Stimulated activated CD8-positive, alpha-beta memory T cell treated with anti-CD3 and anti-CD28 coated beads, Interleukin-15, amount 100 ng/mL, for 1 hour (primary cell): ENCODE measurements at places on chromosomes 3 and 15.

GRCh38 chr3:58038675-58039292, 30.6 kb downstream of the FLNB start:
- DNase-seq = no peak

GRCh38 chr3:46358466-46358865, 4.6 kb downstream of the CCR2 start:
- DNase-seq = no peak

DNA sequence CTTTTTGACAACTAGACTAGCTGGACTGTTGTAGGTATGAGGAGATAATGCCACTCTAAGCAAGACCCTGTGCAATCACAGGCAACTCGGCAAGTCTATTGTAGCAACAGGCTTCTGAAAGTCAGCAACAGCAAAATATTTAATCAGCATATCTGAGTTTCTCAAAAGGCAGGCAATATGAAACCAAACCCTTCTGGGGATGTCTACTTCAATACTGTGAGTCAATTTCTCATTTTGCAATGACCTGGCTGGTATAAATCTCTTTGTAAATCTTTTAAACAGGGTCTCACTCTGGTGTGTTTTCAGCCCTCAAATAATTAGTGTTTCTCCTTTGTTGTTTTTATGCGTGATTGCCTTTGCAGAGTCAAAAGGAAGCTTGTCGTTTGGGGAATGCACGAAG, 1044.5 kb downstream of the NTRK3 start:
- no peak for DNase-seq

- no peak for DNase-seq
Measured at GRCh38 chr3:196145468-196146262, 63.8 kb upstream of the TFRC start.

- no peak for DNase-seq
Measured at GRCh38 chr15:39596358-39597051, 15.6 kb downstream of the THBS1 start.

- no peak for DNase-seq
Measured at GRCh38 chr3:141632779-141633374, 105.2 kb upstream of the RNF7 start.

DNA sequence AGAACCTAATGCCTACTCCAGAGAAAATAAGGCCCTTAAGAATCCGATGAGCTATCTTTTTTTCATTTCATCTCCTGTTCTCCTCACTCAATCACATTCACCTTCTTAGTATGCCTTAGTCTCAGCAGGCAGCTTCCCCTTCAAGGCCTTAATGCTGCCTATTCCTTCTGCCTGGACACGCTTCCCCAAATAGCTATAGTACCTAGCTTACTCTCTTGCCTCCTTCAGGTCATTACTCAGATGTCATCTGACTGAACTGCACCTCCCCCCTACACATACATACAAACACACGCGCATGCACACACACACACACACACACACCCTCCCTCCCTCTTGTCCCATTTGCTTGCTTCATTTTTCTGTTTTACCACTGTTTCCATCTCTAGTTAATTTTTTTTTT, 191.5 kb upstream of the MLF1 start:
- DNase-seq = no peak

DNA sequence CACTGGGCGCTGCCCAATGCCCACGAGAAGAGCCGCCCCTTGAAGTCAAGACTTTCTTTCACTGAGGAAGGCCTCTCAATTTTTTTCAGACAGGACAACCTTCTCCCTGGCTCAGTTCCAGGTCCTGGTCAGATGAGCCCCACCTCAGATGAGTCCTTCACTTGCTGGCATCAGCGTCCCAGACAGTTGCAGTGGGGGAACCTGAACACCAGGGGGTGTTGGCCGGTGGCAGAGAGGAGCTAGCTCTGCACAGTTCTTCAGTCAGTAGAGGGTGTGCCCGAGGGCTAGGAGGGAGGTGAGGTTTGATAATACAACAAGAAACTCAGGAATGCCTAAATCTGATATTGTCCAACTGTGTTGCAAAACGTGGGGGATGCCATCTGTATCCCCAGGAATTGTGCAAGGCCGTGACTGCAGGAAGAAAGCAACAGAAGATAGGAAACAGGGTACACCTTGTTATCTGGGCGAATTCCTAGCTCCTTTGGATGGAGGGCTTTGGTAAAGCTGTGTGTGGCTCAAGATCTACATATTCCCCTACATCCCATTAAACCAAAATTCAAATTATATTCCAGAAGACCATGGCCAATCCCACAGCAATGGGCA, 34.3 kb downstream of the CCR3 start:
- peak; percentile 74 for DNase-seq

GRCh38 chr3:143795874-143796273, 52.4 kb downstream of the SLC9A9 start:
- DNase-seq = no peak
